Retinal pigment epithelial cell (primary cell): ENCODE measurements at places on chromosomes 1 and 21.
A peak's percentile ranks its signal among the peaks of the same experiment; 100 is the strongest.

DNA sequence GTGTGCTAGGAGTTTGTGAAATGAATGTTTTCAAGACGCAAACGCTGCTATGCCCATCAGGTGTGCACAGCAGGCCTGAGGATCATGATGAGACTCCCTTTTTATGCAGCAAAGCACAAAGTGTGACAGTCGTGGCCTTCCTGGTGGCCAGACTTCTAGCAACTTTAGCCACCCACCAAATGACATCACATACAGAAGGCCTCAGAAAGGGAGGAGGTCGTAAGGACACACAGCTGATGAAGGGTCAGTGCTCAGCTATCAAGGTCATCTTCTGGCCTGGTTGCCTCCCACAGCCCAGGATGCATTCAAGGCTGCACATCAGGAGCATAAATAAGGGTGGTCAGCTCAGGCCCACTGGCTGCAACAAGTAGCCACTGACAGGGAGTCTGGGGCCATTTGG is 36.6 kb downstream of the BMP8A start:
- DNase-seq: no peak

DNA sequence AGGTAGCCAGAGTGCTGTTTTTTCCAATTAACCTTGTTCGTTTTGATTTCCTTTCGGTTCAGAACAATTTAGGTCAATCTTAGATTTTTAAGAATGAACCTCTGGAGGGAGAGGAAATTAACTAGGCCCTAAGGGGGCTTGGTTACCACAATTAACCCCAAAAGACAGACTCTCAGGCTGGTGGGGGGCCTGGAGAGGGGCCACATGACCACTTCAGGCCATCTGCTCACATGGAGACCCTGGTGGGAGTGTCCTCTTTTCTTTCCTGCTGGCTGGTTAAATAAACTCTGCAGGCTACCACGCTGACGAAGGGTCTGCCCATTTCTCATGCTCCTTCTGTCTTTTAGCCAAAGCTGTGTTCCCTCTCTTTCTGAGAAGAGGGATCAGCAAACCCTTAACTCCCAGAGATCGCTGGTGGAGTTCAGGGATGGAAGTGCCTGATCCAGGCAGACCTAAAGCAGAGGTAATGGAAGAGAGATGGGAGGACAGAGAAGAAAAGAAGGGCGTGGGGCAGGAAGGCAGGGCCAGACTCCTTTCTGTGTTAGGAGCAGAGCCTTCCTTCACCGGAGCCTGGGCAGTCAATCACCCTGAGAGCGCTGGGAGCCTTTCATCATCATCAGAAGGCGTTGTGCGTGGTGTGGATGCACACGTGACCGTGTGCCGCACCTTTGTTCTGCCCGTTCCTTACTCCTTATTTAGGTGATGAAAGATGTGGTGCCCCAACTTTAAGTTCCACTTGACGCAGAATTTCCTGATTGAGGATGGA is 58.5 kb downstream of the KIF26B start:
- no peak for DNase-seq

- no peak for DNase-seq
These were observed 90.4 kb upstream of the VAV3 start for GRCh38 chr1:108055387-108055786.

- DNase-seq: no peak
These were observed 130.3 kb upstream of the C21orf91 start for GRCh38 chr21:17949421-17949820.

- no peak for DNase-seq
These were observed at the start of gene GUCA2A for GRCh38 chr1:42164551-42165420. GUCA2A (minus strand) TSS chr1:42164745; CDS start chr1:42164712, 33 bp downstream.

- no peak for DNase-seq
These were observed at the start of gene RGS18 for GRCh38 chr1:192158181-192158580. RGS18 (plus strand) TSS chr1:192158462; CDS start chr1:192158638, 176 bp downstream.

- peak; percentile 2 for DNase-seq
These were observed 9.0 kb downstream of the NSL1 start for GRCh38 chr1:212782422-212783154.

GRCh38 chr1:109815809-109816174 is 52.1 kb upstream of the EPS8L3 start:
- DNase-seq: no peak

- DNase-seq: no peak
These were observed 7.3 kb upstream of the PMVK start for GRCh38 chr1:154943649-154944400.

DNA sequence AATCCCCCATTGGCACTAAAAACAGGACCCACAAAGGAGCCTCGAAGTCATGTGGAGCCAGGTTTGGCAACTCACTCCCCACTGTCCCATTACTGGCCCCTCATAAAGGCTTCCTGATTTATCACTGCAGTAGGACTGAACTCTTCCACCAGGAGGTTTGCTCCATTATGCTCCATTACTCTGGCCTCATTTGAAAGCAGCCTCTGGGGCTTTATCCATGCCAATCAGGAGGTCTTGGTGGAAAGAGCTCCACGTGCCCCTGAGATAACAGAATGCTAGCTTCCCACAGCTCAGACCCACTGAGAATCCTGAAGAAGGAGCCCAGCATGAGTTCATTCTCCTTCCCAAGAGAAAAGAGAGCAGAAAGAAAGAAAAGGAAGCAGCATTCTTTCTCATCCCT is 76.4 kb downstream of the HIVEP3 start:
- no peak for DNase-seq

DNA sequence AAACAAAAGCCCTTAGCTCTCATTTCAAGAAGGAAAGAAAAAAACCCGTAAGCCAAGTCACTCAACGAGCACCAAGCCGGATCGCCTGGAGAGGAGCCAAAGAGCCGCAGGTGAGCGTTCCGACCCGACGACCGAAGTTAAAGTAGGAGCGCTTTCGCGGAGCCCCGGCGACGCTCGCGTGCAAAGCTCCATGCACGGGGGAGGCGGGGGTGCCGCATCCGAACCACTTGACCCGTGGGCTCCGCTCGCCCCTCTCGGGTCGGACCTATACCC is 382 bp downstream of the GPBP1L1 start:
- no peak for DNase-seq

DNA sequence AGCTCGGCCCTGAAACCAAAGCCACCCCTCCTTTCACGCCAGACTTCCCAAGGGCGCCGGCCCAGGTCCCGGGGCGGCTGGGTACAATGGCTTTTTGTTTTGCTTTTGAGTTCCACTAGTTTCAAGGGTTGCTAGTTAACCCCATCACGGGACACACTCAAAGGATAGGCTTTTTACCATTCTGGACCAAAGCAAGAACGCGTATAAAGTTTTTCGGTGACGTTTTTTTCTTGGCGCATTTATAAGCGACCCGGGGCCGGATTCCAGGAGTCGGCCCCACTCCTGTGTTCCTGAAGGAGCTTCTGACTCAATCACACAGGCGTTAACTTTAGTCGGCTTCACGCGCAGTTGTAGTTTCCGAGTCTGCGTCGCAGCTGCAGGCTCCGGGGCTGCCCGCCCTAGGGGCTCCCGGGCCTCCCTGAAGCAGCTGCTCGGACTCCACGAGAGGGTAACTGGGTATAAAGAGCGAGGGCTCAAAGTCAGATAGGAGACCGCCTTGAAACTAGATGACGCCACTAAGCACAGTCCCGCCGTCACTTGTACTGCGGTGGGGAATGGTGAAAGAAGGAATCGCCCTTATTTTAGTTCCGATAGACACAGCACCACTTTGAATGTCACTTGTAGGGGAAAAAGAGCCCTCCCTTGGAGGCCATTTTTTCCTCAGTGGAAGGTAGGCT is 707 bp upstream of the KLHL21 start:
- DNase-seq: peak; percentile 73

- no peak for DNase-seq
These were observed 171.5 kb downstream of the RUNX1 start for GRCh38 chr21:34877485-34878128.

GRCh38 chr1:190098756-190099155 is 378.9 kb downstream of the BRINP3 start:
- no peak for DNase-seq

- no peak for DNase-seq
These were observed 166.7 kb downstream of the MIS18A start for GRCh38 chr21:32112195-32112594.

DNA sequence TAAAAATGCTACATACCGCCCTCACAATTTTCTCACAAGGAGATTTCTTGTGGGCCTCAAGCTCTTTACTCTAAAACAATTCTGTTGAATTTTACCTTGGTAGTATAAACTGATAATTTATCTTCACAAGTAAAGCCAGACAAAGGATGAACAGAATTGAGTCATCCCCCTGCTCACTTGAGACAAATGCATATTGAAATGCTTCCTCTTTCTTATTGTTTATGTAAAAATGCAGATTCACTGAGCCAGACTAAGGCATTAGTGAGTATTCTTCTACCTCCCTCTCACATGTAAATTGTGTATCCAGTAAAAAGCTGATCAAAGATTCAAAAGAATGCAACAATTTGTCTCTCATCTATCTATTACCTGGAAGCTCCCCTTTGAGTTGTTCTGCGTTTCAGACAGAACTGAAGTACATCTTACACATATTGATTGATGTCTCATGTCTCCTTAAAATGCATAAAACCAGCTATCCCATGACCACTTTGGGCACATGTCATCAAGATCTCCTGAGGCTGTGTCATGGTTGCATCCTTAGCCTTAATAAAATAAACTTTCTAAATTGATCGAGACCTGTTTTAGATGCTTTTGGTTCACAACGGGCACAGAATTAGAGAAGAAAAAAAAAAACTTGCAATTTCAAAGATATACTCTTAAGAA is 743.1 kb upstream of the B3GALT2 start:
- DNase-seq: no peak

DNA sequence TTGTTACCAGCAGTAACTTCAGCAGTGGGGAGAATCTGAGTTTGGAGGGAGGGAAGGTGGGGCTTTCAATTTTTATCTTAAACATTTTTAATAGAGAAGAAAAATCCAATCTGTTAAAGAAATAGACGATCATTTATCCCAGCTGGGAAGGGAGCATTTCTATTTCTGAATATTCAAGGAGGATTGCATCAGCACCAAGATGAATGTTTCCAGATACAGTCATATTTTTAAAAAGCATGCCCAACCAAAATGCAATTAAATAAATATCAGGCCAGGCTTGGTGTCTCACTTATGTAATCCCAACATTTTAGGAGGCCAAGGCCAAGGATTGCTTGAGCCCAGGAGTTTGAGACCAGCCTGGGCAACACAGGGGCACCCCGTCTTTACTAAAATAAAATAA is 1.7 kb upstream of the ATP1A4 start:
- no peak for DNase-seq
